Progenitor cell of endocrine pancreas (in vitro differentiated cells): ENCODE measurements at places on chromosomes 7 and 10.

GRCh38 chr7:73865738-73866445 is 4.9 kb downstream of the TMEM270 start:
- no peak for DNase-seq

DNA sequence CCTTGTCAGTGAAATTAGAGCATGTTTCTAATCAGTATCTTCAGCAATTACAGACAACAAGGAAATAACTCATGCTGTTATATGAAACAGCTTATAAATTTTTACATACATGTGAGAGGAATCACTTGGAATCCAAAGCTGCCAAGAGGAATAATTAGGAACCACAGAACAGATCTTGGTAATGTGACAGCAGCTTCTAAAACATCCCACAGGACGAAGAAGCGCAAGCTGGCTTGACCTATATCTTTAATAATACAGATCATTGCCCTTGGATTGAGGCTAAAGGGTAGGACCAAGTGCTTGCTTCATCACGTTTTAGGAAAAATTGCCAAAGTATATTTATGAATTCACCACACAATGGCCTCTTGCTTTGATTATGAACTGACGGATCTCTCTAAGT is 869.8 kb downstream of the LRMDA start:
- no peak for DNase-seq

GRCh38 chr7:129742256-129742655 is 130.7 kb downstream of the NRF1 start:
- DNase-seq, result no peak

GRCh38 chr10:117107238-117107637 is 30.8 kb downstream of the VAX1 start:
- DNase-seq, result no peak

- DNase-seq, result no peak
Observed at GRCh38 chr10:93181271-93182048, 107.8 kb downstream of the CYP26A1 start.

DNA sequence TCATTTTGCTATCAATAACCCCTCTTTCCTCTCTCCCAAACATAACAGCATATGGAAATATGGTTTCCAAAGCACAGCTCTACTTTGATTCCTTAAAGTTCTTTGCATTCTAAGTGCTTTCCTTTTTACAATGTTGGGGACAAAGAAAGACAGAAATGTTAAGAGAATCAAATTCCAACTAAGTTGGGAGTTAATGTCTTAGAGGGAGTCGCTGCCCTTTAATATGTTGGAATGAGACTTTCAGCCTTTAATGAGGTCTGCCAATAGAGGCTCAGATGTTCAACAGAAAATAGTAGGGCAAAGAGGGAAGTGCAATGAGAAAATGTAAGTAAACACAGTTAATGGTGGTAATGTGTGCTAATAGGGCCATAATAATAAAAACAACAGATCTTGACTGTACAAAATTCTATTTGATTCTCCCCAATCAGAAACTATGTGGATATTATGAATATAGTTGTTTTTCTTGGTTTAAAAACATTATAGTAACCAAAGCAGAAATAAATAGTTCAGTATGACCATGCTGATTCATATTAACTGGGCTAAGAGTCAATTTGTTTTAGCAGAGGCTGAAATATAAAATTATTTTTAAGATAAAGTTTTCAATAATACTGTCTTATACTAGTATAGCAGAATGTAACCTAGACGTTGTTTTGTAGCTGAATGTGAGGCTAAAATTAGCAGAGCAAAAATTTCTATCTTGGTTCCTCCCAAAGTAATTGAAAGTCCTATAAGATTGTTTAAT is 10.3 kb downstream of the HYCC1 start:
- DNase-seq, result no peak

DNA sequence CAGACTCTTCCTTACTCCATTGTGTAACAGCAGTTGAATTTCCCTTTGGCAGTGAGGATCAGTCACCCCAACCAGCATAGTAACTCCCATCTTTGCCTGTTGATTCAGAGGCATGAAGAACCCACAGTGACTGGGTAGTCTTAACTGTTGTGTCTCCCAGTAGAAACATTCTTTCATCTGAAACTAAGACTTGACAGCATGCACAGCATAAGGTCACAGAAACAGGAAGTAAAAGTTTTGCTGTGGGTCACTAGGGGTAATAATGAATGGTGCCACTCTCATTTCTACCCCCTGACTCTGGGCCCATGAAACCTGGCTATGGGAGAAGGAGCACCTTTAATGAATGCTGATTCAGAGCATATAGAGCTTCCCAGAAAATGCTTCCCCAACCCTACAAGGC is 8.3 kb upstream of the FRMPD2 start:
- DNase-seq, result no peak

DNA sequence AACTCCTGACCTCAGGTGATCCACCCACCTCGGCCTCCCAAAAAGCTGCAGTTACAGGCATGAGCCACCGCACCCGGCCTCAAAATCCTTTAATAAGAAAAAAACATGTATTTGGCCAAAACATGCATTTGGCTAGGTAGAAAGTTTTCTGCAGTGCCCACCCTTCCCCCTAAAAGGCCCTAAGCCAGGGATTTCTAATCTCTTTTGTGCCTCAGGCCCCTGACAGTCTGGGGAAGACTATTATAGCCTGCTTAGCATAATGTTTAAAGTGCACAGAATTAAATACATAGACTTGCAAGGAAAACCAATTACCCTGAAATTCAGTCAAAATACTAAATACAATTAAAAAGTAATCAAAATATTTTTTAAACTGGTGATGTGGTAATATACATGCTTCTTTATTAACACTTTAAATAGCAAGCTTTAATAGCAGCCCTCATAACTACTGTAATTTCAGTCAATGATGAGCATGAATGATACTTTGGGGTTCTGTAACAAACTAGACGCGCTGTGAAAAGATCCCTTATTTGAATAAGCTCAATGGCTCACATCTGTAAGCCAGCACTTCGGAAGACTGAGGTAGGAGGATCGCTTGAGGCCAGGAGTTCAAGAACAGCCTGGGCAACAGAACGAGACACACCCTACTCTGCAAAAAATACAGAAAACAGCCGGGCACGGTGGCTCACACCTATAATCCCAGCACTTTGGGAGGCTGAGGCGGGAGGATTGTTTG is 29.9 kb downstream of the SPDYE6 start:
- no peak for DNase-seq

DNA sequence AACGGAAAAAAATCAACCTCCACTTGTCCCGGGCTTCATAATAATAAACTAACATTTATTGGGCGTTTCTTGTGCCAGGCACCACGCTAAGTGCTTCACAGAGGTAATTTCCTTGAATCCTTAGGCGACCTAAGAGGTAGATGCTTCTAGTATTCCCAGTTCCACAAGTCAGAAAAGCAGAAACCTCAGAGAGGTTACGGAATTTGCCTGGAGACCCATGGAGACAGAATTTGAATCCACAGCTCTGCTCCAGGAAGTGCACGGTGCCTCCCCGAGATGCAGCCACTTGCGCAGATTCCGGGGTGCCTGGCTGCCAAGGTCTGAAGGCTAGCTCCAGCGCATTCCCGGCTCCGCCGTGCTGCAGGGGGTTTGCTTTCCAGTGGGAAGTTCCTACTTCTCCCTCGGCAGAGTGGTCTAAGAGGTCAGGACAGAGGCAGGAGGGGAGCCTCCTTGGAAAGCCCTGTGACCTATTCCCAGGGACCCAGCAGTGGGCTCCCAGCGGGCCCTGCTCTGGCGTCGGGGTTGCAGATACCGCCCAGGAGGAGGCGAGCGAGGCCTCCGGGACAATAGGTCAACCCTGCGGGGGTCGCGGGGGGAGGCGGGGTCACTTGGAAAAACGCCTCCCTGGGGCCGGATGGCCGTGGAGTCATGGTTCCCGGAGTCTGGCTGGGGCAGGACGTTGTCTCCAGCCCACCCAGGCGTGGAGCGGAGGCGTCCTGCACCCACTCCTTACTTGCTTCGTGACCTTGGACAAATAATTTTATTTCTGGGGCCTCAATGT is 10.1 kb upstream of the NKX2-3 start:
- DNase-seq, result peak; percentile 28

DNA sequence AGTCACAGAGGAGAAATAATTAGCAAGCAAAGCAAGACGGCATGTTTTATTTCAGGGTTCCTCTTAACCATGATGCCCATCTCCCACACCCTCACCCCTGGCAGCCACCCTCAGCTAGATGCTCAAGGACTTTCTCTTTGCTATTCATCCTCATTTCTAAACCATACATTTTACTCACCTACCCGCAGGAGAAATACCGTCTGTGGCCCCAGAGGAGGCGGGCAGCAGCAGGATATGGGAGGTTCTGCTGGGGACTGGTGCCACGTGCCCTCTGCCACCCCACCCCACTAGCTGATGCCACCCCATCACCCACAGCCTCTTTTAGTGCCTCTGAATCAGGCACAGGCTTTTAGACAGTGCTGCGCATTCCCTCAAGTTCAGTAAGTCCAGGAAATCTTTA is 168.7 kb upstream of the ITGB1 start:
- DNase-seq, result no peak

- no peak for DNase-seq
Observed at GRCh38 chr10:60989400-60989876, 45.5 kb upstream of the RHOBTB1 start.

GRCh38 chr10:10346390-10347150 is 671.1 kb upstream of the CELF2 start:
- no peak for DNase-seq

DNA sequence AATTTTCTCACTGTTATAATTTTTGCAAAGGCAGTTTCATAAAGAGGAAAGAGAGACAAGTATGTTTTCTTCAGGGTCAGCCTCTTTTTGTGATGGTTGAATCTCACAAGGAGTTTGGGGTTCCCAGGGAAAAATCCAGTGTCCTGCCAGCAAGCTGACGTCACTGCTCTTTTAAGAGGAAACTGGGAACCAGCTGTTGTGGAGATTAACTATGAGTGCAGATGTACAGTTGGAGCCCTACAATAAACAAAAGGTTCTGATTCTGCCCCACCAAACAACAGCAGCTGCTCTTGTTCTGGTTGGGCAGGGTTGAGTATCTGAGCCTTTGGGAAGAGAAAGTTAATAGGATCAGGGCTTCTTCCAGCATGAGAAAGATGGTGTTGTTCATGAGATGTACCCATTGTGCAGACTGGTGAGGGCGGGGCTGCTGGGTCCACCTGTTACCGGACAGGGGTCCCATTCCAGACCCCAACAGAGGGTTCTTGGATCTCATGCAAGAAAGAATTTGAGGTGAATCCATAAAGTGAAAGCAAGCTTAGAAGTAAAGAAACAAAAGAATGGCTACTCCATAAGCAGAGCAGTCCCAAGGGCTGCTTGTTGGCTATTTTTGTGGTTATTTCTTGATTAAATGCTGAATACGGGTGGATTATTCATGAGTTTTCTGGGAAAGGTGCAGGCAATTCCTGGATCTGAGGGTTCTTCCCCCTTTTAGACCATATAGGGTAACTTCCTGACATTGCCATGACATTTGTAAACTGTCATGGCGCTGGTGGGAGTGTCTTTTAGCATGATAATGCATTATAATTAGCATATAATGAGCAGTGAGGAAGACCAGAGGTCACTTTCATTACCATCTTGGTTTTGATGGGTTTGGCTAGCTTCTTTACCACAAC is 12.5 kb downstream of the PRF1 start:
- no peak for DNase-seq

DNA sequence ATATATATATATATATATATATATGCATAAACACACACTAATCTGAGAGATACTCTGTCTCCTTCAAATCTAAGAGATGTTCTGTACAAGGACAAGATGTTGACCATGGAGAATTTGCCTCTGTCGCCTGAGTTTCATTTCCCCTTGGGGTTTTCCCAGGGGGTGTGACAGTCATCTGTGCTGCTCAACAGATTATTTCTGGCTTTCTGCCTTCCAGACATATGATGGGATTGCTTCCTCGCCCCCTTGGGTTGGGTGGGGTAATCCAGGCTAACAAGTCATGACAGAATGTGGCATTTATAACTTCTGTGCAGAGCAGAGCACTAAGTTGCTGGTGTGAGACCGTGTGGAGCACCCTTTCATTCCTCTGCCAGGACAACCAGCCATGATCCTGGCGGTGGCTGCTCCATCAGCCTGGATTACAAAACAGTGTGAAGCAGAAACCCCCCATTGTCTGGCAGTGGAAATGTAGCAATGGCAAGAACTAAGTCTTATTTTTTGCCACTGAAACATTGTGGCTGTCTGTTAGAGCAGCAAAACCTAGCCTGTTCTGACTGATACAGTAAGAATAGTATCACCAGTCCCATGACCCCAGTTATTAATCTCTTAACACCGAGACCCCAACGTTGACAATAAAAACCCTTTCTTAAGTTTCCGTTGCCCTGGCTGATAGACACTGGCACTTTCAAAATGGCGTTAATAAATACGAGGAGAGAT is 13.7 kb upstream of the USP6NL start:
- no peak for DNase-seq

- no peak for DNase-seq
Observed at GRCh38 chr7:102228935-102229334, 57.7 kb upstream of the SH2B2 start.

DNA sequence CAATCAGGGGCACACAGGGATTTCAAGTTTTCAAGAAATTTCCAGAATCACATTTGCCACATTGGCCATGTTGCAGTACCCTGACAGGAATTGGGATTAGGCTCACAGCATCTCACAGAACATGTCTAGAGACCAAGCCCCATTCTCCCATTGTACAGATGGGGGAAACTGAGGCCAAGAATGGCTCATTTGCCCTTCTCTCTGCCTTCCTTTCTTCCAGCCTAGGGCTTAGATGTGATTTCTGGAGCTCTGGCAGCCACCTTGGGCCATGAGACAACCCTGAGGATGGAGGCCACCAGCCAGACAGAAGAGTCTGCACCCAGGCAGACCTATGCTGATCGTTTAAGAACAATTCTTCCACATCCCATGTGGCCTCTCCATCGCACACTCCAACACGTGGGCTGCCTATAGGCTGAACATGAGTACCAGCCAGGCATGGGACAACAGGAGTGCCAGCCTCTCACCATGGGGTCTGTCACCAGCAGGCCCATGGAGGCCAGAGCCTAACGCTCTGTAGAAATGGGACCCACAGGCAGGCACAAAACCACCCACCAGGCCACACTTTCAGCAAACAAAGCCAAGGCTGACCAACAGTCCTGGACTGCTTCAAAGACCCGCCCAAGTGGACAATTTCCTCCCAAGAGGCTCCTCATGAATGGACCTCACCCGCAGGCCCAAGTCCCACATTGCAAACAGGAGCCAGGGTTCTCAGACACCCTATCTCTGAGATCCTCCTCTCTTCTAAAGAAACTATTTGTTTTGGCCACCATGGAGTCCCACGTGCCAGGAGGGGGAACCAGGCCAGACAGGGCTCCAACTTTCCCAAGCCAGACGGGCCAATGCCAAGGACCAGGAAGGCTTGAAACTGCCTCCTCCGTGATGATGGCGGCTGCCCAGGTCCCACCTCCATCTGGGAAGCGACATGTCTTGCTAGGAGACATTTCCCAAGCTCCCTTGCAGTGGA is 20.7 kb downstream of the PDGFA start:
- no peak for DNase-seq

GRCh38 chr10:132546567-132547420 is 9.2 kb downstream of the INPP5A start:
- no peak for DNase-seq
